CD4-positive, alpha-beta T cell (primary cell): ENCODE measurements at places on chromosomes 3 and 15. TPM values are rescaled to one million over a fixed set of nuclear protein-coding genes. Genes with fewer than 3 reads are reported as not detected.

SPSB4 gene
- not detected for total RNA-seq

FILIP1L gene
- 0.08 TPM for total RNA-seq

SCN5A gene
- not detected for total RNA-seq

WDR76 gene
- total RNA-seq, result 8.6 TPM

MYO5C gene
- 0.53 TPM for total RNA-seq

GOLGA8T gene
- total RNA-seq, result not detected

CILP gene
- total RNA-seq, result 0.33 TPM

- no peak for DNase-seq
- H3K27me3 ChIP-seq, result no peaks in the 10 kb centered on the region
- H3K27ac ChIP-seq, result no peak overlapping the region
- H3K4me1 ChIP-seq, result peaks cover 36% of the 10 kb centered on the region
These were observed 142.5 kb upstream of the LMCD1 start for GRCh38 chr3:8359133-8359532.

- DNase-seq, result no peak
- no peaks in the 10 kb centered on the region for H3K36me3 ChIP-seq
- H3K4me1 ChIP-seq, result no peaks in the 10 kb centered on the region
These were observed 39.7 kb upstream of the MLF1 start for GRCh38 chr3:158531334-158531733.

GRCh38 chr15:77186594-77187011, 115.7 kb upstream of the TSPAN3 start:
- H3K27me3 ChIP-seq, result no peaks in the 10 kb centered on the region
- H3K4me1 ChIP-seq, result peaks cover 7% of the 10 kb centered on the region
- no peak overlapping the region for H3K27ac ChIP-seq
- no peaks in the 10 kb centered on the region for H3K36me3 ChIP-seq

DNA sequence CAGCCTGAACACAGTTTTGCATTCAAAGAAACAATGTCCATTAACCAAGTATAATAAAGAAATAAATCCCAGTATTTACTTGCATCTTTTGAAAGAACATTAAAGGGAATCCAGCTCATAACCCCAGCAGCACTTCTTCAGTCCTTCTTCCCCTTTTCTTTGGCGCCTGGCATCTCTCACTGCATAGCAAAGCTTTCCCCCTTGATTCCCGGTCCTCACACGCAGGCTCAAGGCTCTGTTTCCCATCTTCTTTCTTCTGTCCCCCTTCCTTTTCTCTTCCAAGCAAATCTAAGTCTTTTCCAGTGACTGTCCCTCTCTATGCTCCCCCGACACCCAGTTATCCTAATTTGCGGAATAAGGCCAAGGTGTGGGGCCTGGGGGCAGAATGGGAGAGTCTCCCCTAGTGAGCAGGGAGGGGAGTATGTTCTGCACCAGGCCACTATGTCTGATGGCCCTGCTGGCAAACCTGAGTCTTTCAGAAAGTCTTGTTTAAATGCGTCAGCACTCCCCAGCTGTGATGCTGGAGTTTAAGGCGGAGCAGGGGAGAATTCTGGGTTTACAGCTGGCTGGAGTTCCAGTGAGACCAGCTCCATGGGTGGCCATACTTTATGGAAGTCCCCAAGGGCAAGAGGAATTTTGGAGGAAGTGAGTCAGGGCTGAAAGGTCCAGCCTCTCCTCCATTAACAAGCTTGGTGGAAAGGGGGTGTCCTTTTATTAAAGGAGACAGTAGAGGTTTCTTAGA, 42.1 kb downstream of the GOLGA6A start:
- DNase-seq, result no peak
- H3K27ac ChIP-seq, result no peak overlapping the region
- H3K27me3 ChIP-seq, result no peaks in the 10 kb centered on the region
- H3K4me3 ChIP-seq, result no peak overlapping the region
- peaks cover 41% of the 10 kb centered on the region for H3K36me3 ChIP-seq

GRCh38 chr3:3998140-3998922, 199.1 kb downstream of the LRRN1 start:
- no peaks in the 10 kb centered on the region for H3K27me3 ChIP-seq
- no peaks in the 10 kb centered on the region for H3K4me1 ChIP-seq
- no peak overlapping the region for H3K27ac ChIP-seq
- no peak overlapping the region for H3K4me3 ChIP-seq
- H3K36me3 ChIP-seq, result no peaks in the 10 kb centered on the region
- DNase-seq, result peak; percentile 16

- H3K27me3 ChIP-seq, result no peaks in the 10 kb centered on the region
- H3K4me1 ChIP-seq, result no peaks in the 10 kb centered on the region
- no peak overlapping the region for H3K27ac ChIP-seq
- no peak for DNase-seq
These were observed 34.3 kb downstream of the ADAMTSL3 start for GRCh38 chr15:83688201-83688600.

GRCh38 chr3:122800031-122800430, 5.2 kb downstream of the SLC49A4 start:
- no peak overlapping the region for H3K27ac ChIP-seq
- peaks cover 20% of the 10 kb centered on the region for H3K4me1 ChIP-seq
- H3K27me3 ChIP-seq, result no peaks in the 10 kb centered on the region
- H3K4me3 ChIP-seq, result no peak overlapping the region

GRCh38 chr3:81490541-81491288, 270.7 kb downstream of the GBE1 start:
- H3K36me3 ChIP-seq, result no peaks in the 10 kb centered on the region
- H3K4me1 ChIP-seq, result no peaks in the 10 kb centered on the region
- no peak overlapping the region for H3K4me3 ChIP-seq
- H3K27ac ChIP-seq, result no peak overlapping the region

- no peaks in the 10 kb centered on the region for H3K36me3 ChIP-seq
- H3K27me3 ChIP-seq, result no peaks in the 10 kb centered on the region
- DNase-seq, result no peak
- no peak overlapping the region for H3K27ac ChIP-seq
- no peaks in the 10 kb centered on the region for H3K4me1 ChIP-seq
- no peak overlapping the region for H3K4me3 ChIP-seq
These were observed 476.3 kb downstream of the AGBL1 start for GRCh38 chr15:86555939-86556338.

DNA sequence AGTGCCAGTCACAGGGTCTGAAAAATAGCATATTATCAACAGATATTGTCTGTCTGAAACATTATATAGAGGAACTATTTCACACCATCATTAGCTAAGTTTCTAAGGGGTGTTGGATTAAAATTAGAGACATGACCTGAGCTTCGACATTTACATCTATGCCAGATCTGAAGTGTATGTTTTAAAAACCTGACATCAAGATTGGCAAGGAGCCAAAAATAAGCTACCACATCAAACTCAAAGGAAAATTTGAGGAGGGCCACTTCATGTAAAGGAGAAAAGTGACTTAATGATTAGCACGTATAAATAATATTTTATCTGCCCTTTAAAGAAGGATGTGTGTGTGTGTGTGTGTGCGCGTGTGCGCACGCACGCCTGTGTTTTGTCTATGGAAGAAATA, 752.0 kb upstream of the GRM7 start:
- no peak for DNase-seq
- no peak overlapping the region for H3K4me3 ChIP-seq
- no peaks in the 10 kb centered on the region for H3K27me3 ChIP-seq
- no peaks in the 10 kb centered on the region for H3K36me3 ChIP-seq

DNA sequence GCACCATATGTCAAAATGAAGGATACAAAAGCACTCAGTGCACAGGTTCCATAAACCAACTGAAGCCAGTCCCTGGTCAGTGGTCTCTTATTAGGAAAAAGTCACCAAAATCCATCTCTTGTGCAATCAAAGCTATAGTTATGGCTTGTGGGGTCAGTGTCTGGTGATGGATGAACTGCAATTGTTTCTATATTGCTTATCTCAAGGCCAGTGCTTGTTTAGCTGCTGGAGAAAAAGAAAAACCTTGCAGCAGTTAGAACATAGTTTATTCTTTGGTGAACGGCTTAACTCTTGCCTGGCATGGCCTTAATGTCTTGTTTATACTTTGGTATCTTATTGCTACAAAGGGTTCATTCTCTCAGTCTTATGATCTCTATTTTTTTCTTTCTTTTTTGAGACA, 2.9 kb upstream of the UQCRC1 start:
- H3K4me3 ChIP-seq, result no peak overlapping the region
- no peak overlapping the region for H3K27ac ChIP-seq
- DNase-seq, result no peak

GRCh38 chr3:125051715-125052581, 3.8 kb downstream of the HEG1 start:
- peak overlapping the region; percentile 74 for H3K27ac ChIP-seq
- peaks cover 10% of the 10 kb centered on the region for H3K36me3 ChIP-seq
- no peaks in the 10 kb centered on the region for H3K27me3 ChIP-seq
- DNase-seq, result peak; percentile 44

GRCh38 chr15:31597466-31597865, 270.8 kb downstream of the KLF13 start:
- H3K36me3 ChIP-seq, result no peaks in the 10 kb centered on the region
- H3K27me3 ChIP-seq, result no peaks in the 10 kb centered on the region
- no peak overlapping the region for H3K27ac ChIP-seq
- H3K4me1 ChIP-seq, result no peaks in the 10 kb centered on the region
- DNase-seq, result no peak

GRCh38 chr3:126523745-126524428, at the start of gene CHST13:
TSS of gene CHST13 (plus strand) at chr3:126524155. CDS start at chr3:126524333, 178 bp downstream.
- DNase-seq, result no peak
- H3K4me3 ChIP-seq, result no peak within 1 kb of the TSS
- peaks cover 14% of the 10 kb centered on the region for H3K27me3 ChIP-seq
- H3K4me1 ChIP-seq, result peaks cover 5% of the 10 kb centered on the region
- no peaks in the 10 kb centered on the region for H3K36me3 ChIP-seq

- no peak overlapping the region for H3K27ac ChIP-seq
- H3K4me3 ChIP-seq, result no peak overlapping the region
- no peak for DNase-seq
- no peaks in the 10 kb centered on the region for H3K36me3 ChIP-seq
These were observed 875.6 kb upstream of the ROBO1 start for GRCh38 chr3:80643421-80643820.

DNA sequence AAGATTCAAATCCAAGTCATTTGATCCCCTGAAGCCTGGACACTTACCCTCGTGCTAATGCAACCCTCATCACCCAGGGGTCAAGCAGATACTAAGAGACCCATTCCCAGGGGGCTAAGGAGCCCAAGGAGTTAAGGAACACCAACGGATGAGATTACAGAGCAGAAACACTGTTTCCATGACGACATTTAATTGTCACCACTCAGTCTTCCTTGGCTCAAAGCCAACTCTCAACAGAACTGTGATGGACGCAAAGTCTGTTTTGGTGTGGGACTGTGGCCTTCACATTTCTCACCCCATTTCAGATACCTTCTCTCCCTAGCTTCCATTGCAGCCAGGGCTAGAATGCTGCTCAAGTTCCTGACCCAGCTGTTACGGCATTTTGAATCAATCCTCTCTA, 383.5 kb upstream of the WNT5A start:
- no peaks in the 10 kb centered on the region for H3K36me3 ChIP-seq
- no peak overlapping the region for H3K27ac ChIP-seq
- H3K27me3 ChIP-seq, result no peaks in the 10 kb centered on the region
- H3K4me3 ChIP-seq, result no peak overlapping the region
